ENCODE measurements at places on chromosomes 12 and 14.

DNA sequence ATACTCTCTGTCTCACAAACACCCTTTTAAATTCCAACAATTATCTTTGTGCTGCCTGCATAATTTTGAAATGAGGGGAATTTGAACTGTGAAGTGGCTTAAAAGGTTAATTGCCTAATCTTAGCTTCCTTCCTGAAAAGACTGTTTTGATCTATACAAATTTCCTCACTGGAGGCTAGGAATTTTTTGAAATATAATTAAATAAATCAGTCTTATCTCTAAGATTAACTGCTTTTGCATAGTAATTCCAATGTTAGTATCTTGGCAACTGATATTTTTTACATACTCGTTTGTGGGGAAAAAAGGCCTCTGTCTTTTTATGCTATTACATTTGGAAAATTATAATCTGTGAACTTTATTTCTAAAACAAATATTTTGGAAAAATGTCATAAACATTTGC lies 498.5 kb downstream of the TMTC2 start:
- DNase-seq, result no peak

GRCh38 chr12:93419388-93420034 lies 22.2 kb downstream of the UBE2N start:
- no peak for DNase-seq

DNA sequence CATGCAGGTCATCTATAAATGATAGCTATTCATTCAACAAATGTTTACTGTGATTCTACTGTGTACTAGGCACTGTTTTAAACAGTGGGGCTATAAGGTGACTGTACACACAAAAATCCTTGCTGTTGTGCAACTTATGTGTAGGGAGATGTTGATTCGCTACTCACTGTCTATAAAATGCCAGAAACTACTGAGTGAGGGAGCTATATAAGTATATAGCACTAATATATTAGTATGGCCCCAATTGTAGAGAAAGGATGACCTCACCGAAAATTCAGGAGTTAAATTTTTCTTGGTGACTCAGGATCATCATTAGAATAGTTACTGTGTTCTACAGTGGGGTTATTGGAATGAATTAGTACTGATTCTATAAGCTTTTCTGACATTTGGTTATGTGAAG lies 117.4 kb downstream of the TGFB3 start:
- no peak for DNase-seq

- DNase-seq, result peak; percentile 75
These were observed 790 bp downstream of the SSH1 start for GRCh38 chr12:108856428-108857157.

- DNase-seq, result no peak
These were observed 47.6 kb upstream of the SLC2A13 start for GRCh38 chr12:40153432-40153831.

DNA sequence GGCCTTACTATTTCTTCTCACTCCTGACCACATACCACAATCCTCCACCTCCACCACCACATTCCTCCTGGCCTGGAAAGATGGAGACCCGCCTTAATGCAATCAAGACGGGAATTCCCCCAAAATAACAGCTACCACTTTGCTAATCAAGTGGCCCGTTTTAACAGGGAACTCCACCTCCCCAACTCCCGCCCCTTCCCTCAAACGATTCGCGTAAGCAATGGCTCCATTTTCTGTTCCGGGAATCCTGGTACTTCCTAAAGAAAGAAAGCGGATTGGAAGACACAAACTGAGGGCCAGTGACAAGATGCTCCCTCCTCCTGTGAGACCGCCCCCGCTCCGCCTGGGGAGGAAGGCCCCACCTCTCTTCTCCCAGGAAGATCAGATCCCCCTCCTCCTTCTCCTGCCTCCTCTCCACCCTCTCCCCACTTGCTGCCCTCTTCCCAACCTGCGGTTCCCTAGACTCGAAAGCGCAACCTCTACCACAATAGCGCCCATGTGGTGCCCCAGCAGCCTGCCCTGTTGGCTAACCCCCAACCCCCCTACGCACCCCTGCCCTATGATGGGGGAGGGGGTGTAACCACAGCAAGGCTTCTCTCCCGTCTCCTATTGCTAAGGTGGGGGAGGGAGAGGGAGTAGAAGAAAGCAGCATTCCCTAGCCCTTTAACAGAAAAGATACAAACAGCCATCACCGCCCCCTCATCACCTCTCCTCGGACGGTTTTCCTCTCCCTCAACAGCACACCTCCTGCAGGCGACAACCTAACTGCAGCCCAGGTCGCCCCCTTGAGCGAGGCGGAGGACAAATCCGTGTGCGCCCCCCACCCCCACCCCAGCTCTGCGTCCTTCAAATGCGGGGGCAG lies 777 bp downstream of the ARF3 start:
- peak; percentile 42 for DNase-seq

GRCh38 chr14:90402016-90402415 lies 5.2 kb downstream of the CALM1 start:
- no peak for DNase-seq

GRCh38 chr14:74478996-74479635 lies 14.0 kb downstream of the NPC2 start:
- no peak for DNase-seq

GRCh38 chr12:79895804-79896203 lies 39.1 kb downstream of the PPP1R12A start:
- DNase-seq, result no peak

- no peak for DNase-seq
These were observed 396.6 kb downstream of the NRXN3 start for GRCh38 chr14:78566859-78567172.
